GM23248 (cell line): ENCODE measurements at places on chromosomes 13 and 19. TPM values are rescaled to one million over a fixed set of nuclear protein-coding genes. Genes with fewer than 3 reads are reported as not detected.

DNA sequence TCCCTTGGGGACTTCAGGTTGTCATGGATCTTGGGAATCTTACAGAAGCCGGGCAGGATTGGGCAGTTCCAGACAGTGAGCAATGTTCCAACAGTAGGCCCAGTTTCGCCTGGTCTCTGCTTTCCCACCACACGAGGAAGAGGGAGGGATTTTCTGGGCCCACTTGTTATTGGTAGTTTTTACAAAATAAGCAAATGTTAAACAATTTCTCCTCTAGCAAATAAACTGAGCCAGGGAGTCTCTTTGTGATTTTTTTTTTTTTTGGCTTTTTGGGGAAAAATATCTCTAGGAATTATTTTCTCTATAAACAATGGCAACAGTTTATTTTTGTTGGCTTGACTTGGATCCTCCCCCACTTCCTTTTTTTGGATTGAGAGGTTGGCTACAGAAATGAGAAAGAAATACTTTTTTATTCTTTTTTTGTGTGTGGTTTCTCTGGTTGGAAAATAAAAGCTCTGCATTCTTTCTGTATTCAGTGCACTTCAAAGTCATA, 89.3 kb downstream of the TM9SF2 start:
- peak; percentile 21 for DNase-seq

DNA sequence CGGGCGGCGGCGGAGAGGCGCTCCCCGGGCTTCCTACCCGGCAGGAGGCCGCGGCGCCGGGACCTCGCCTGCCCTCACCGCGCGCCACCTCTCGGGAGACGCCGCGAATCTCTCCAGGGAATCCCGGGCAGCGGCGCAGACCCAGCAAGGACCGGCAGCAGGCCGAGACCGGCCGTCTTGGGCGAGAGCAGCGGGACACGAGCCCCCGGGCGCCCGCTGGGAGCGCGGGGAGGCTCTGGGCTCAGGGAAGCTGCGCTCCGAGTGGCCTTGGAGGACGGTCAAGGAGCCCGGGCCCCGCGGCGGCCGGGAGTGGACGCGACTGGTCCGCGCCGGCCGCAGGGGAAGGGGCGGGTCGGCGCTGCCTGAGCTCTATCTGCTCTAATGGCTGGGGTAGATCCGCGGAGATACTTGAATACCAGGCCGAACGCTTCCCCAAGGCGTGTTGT, 14.7 kb downstream of the CDX2 start:
- peak; percentile 51 for DNase-seq

The TMEM259 gene
- 132 and 169 TPM in 2 replicates for total RNA-seq

GRCh38 chr19:28012361-28012760, 1200.6 kb downstream of the UQCRFS1 start:
- DNase-seq: no peak

The CEACAM3 gene
- total RNA-seq: not detected in 2 replicates

The CGB1 gene
- 3.2 and 4.2 TPM in 2 replicates for total RNA-seq

DNA sequence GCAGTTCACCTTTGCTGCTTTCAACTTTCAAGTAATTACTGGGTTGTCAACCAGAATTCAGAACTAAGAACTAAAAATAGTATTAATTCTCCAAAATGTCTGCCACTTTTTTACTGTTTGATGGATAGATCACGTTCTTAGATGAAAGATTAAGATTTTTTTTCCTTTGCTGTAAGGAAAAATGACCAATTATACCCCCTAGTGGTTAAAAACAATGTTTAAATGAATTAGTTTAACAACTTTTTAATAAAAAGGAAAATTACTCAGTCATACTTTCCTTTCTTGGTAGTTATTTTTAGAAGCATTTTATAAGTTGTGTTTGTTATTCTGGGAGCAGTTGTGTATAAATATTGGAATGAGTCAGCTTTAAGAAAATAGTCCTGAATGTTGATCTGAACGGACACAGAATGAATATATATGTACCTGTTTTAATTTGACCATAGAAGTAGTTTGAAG, 4.6 kb downstream of the TM9SF2 start:
- peak; percentile 67 for DNase-seq

DNA sequence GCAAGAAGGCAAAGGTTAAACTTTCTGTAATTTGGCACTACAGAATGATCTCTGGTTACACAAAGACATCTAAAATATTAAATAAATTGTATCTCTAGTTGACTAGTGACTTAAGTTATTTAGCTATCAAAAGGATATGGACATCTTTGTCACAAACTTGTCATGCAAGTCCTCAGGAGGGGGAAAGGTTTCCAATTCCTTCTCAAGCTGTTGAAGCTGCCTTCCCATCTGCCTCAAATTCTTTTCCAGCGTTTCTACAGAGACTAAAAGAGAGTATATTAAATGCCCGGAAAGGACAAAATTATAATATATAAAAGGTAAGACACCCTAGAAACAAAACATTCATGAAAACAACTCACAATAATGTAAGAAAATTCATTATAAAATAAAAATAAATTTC, 324.5 kb downstream of the DIAPH3 start:
- no peak for DNase-seq

DNA sequence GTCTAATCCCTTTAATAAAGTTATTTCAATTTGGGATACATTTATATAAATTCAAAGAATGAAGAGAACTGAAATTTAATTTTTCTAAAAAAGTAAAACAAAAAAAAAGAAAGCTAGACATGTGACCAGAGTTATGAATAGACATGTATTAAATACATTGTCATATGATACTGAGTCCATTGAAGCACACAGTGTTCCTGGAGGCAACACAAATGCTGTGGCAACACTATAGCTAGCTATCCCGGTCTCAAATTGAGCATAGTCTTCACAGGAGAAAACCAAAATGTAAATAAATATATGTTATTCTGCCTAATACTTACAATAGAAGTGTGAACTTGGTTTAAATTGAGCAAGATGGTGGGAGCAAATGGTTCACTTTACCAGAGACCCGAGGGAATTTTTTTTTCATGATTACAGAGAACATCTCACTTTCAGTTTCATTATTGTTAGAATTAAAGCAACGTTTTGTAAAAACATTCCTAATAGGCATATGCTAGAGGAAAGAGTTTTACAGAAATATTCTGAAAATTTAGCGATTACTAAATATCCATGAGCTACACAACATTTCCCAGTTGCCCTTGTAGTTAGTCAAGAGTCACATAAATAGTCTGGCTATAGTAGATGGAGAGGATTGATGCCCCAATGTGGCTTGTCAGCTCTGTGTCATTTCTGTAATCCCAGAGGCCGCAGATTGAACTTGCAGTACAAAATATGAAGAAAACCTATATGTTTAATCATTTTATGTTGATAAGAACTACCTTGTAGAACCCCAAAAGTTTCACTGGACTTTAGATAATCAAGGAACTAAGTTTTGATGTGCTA, 775.7 kb upstream of the SPRY2 start:
- DNase-seq: no peak

DNA sequence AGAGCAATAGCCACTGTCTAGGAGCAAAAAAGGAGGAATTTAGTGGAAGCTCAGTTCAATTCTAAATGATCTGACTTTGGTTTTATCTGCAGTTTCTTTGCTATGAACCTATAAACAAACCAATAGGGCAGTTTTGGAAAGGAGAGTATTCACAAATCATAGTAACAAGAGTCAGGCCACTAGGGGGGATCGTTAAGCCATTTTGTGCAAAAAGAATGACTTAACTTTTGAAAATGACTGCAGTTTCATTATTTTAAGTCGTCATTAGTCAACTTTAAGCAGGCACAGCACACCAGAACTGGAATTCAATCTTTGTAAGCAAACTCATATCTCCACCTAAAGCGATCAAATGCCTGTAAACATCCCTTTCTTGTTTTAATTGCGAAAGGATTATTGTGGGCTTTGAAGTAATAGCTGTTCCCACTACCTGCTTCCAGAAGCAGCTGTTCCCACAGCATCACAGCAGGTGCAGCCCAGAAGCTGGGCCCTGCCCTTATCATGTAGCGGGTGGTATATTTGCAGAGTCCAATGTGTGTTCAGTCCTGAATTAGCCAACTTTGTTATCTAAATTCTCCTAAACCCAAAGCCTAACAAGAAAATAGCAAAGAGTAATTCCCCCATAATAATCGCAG, 51.5 kb downstream of the SOX21 start:
- peak; percentile 43 for DNase-seq

DNA sequence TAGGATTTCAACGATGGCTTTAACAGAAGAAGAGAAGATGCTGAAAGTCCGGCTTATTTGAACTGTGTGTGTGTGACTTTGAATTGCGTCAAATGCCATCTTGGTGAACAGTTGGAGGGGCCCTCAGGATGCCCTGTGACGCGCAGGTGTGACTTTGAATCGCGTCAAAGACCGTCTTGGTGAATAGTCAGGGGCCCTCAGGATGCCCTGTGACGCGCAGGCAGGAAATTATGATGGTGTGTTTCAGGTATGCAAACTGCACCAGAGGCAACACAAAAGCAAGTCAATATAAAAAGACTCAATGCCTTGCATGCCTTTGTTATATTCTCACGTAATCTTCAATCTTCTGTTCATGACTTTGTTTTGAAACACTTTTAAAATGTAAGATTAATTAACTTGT, 29.2 kb downstream of the ATP11A start:
- DNase-seq: no peak

The FFAR2 gene
- total RNA-seq: not detected in 2 replicates

GRCh38 chr13:31037874-31038500, 105.5 kb downstream of the TEX26 start:
- DNase-seq: no peak

The CEACAM16 gene
- not detected in 2 replicates for total RNA-seq

The ETHE1 gene
- total RNA-seq: 71.1 and 100.0 TPM in 2 replicates

The ZNF560 gene
- 0.25 and 1.9 TPM in 2 replicates for total RNA-seq

The PNMA8A gene
- total RNA-seq: 0.76 and 0.89 TPM in 2 replicates

GRCh38 chr19:5977785-5978605, at the start of gene RANBP3:
RANBP3 (minus strand) TSS chr19:5978140; CDS start chr19:5978082, 58 bp downstream.
- DNase-seq: peak; percentile 100

DNA sequence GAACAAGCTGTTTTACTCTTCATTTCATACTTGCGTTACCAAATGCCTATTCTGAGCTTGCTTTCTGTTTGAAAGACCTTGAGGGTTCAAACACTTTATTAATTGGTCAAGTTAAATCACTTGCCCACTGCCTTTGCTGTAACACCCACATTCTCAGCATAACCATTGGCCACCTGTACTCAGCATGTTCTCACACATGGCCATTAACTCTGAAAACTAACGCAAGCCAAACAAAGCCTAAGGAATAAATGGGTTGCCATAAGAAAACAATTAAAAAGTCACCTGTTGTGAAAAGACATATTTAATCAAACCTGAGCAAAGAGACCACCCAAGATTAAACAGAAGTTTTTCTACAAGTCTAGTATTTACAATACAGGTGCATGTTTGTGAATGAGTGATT, 517.2 kb upstream of the SPRY2 start:
- no peak for DNase-seq

The SOHLH2 gene
- total RNA-seq: not detected in 2 replicates

The FCER2 gene
- not detected in 2 replicates for total RNA-seq

The DPF1 gene
- total RNA-seq: 2.4 and 5.2 TPM in 2 replicates

GRCh38 chr13:102912599-102912998, 66.8 kb downstream of the ERCC5 start:
- no peak for DNase-seq

The FUT3 gene
- not detected in 2 replicates for total RNA-seq

The MEF2B gene
- 0.22 and 0.38 TPM in 2 replicates for total RNA-seq

The ATP7B gene
- 0.32 and 1.5 TPM in 2 replicates for total RNA-seq

The NBEA gene
- 3.7 and 5.7 TPM in 2 replicates for total RNA-seq

The RPS15 gene
- 1,256 and 1,289 TPM in 2 replicates for total RNA-seq

- no peak for DNase-seq
Observed at GRCh38 chr13:67048084-67048820, 181.9 kb downstream of the PCDH9 start.

DNA sequence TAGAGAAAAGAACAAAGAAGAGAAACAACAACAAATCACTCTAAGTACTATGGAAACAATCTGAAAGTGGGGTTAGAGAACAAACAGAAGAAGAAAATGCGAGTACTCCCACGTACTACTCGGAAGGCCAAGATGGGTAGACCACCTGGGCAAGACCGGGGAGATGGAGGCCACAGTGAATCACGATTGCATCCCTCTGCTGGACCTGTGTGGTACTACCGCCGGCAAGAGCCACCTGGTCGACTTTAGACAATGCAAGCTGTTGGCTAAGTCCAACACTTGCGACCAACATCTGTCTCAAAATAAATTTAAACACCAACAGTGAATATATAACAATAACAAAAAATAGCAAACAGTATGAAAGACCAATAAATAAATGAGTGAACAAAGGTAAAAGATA, 45.5 kb upstream of the ZNF91 start:
- DNase-seq: peak; percentile 6
